NCI-H748 treated with DMSO at 0.1 percent for 48 hours (cell line): ENCODE measurements at places on chromosomes 5 and 9.

GRCh38 chr5:103262422-103262871 is 3.9 kb downstream of the MACIR start:
- no peak for DNase-seq

GRCh38 chr5:86613455-86613854 is 4.3 kb upstream of the COX7C start:
- DNase-seq = no peak

- DNase-seq = no peak
These were observed 78.6 kb downstream of the MTREX start for GRCh38 chr5:55386356-55386755.

- DNase-seq = no peak
These were observed 129.4 kb downstream of the LPAR1 start for GRCh38 chr9:110908894-110909293.

GRCh38 chr9:5072871-5073270 is 87.8 kb downstream of the JAK2 start:
- no peak for DNase-seq

GRCh38 chr5:149792540-149793255 is 62.6 kb downstream of the PPARGC1B start:
- no peak for DNase-seq

GRCh38 chr5:174293006-174293405 is 247.5 kb downstream of the NSG2 start:
- no peak for DNase-seq

- DNase-seq = peak; percentile 36
These were observed 45.3 kb downstream of the RAPGEF6 start for GRCh38 chr5:131589510-131590348.

- DNase-seq = no peak
These were observed 2.3 kb upstream of the POMT1 start for GRCh38 chr9:131500377-131500776.

DNA sequence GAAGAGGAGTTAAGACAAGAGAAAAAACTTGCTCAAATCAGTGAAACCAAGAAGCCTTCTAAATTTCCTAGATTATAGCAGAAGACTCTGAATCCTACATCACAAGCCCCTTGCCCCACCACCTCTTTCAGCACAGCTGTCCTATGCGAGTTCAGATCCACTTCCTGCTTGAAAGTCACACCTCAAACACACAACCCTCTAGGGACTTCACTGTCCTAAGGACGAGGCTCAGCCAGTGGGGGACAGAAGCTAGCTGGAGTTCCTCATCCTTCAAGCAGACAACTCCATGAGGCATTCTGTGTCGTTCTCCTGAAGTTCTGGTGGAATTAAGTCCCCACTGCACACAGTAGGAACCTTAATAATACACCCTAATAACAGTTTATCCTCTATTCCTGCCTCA is 44.3 kb downstream of the NRG2 start:
- DNase-seq = no peak

GRCh38 chr5:170046241-170046640 is 59.5 kb upstream of the FOXI1 start:
- no peak for DNase-seq

GRCh38 chr9:103649086-103649485 is 445.0 kb upstream of the SMC2 start:
- DNase-seq = peak; percentile 31

DNA sequence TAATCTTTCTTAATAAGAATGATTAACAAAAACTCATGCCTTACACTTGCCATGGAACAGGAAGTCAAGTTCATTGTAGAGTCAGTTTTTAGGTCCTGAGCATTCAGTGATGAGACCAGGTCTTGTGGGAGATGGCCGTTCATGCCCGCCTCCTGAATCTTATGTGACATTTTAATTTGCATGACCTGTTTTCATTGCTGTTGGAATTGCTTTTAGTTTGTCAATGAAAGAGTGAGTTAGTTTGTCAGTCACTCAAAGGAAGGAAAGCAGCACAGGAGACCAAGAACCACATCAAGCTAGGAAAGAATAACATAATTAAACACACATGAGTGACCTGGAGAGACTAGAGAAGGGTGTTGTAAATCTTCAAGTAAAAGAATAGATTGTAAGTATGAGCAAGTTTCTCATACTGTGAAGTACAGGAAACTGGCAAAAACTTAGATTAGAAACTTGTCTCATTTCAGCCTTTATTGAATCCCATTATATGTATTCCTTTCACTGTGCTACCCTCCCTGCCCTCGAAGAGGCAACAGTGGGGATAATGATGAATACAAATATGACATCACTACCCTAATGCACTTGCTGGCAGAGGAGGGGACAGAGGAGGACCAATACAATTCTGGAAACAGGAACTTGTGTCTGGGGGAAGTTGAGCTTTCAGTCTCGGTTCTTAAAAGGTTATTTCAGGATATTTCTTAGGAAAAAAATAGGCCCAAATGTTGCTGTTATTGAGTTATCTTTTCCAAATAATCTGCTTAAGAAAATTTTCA is 64.3 kb upstream of the C6 start:
- DNase-seq = no peak

DNA sequence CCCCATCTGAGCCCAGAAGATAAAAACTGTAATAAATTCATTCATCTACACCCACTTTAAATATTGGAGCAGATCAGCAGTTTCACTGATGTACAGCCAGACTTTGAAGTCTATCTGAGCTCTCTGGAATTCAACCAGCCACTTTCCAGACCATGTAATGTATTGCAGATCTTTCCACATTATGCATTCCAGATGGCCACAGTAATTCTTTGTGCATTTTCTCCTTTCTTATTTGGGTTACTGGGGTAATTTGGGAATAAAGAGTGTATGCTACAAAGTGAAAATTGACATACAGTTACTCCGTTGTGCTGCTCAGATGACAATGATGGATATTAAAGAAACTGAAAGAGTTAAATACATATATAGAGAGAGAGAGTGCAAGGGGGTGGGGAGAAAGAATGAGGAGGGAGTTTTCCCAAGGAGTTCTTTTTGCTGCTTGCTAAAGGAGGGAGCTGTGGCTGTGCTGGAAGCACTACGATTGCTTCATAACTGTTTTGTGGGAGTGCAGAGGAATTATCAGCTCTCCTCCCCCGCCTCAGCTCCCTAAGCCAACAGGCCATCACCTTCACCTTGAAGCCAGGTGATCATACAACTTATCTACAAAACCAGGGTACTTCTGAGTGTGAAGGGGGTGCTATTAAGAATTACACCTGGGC is 152.8 kb downstream of the GAS1 start:
- DNase-seq = no peak

GRCh38 chr9:83622433-83622938 is 457 bp upstream of the IDNK start:
- DNase-seq = peak; percentile 48

GRCh38 chr9:68974431-68974830 is 39.5 kb downstream of the PRKACG start:
- DNase-seq = no peak

- DNase-seq = no peak
These were observed 361.8 kb downstream of the ELAVL2 start for GRCh38 chr9:23464275-23464674.
